ENCODE measurements at places on chromosomes 6 and 20. TPM values are rescaled to one million over a fixed set of nuclear protein-coding genes. Genes with fewer than 3 reads are reported as not detected.

CEBPB gene
- 0.94 TPM for polyA plus RNA-seq

GRM4 gene
- 3.7 TPM for polyA plus RNA-seq

IYD gene
- not detected for polyA plus RNA-seq

IL17A gene
- not detected for polyA plus RNA-seq
